ENCODE measurements at places on chromosomes 2 and 18.

DNA sequence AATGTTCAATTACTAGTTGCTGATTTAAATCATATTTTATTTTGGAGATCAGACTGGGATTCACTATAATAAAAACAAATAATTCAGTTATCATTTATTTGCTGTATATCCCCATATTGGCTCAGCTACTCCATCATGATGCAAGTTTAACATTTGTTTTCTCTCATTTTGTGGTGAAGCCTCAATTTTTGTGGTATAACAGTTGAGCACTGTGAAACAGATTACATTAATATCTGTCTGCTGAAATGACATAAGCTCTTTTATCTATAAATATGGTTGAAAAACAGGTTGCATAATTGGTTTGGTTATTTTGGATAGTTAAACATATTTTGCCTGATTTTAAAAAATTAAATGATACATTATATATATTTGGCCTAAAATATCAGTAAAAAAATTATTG, 67.7 kb downstream of the DPP4 start:
- no peak for DNase-seq

DNA sequence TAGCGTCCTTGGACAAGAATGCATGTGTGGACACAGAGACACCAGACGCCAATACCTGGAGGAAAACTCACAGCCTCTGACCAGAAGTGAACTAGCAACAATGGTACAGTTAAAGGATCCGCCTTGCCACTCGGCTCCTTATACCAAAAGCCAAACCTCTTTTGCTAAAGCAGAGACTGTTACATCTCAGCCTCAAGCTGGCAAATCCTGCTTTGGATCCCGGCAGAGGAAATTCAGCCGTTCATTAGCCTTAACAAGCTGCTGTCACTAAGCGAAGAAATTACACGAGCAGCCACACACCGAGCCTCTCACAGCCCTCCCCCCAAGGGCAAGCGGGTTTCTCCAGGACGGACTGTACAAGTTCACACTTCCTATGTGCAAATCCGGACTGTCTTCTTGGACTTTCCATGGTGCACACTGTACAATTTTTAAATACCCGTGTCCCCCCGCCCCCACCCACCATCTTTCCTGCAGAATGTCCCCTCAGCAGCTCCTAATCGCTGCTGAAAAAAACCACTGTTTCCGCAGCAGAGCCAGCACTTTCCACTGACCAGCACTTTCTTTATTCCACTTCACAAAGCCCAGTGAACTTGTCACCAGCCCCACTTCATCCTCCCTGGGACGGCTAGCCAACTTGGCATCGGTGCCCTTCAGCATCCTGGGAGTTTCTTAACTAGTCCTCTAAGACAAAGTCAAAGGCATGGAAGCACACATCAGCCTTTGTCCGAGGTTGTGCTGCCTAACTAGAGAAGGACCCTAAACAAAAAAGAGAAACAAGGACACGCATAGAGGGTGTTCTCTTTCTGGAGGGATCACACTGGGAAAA, 1.5 kb downstream of the KLF7 start:
- DNase-seq, result peak; percentile 9

- DNase-seq, result no peak
These were observed 395.2 kb downstream of the BCL11A start for GRCh38 chr2:60158262-60158661.

GRCh38 chr2:217870528-217871011, 132.2 kb downstream of the TNS1 start:
- no peak for DNase-seq

DNA sequence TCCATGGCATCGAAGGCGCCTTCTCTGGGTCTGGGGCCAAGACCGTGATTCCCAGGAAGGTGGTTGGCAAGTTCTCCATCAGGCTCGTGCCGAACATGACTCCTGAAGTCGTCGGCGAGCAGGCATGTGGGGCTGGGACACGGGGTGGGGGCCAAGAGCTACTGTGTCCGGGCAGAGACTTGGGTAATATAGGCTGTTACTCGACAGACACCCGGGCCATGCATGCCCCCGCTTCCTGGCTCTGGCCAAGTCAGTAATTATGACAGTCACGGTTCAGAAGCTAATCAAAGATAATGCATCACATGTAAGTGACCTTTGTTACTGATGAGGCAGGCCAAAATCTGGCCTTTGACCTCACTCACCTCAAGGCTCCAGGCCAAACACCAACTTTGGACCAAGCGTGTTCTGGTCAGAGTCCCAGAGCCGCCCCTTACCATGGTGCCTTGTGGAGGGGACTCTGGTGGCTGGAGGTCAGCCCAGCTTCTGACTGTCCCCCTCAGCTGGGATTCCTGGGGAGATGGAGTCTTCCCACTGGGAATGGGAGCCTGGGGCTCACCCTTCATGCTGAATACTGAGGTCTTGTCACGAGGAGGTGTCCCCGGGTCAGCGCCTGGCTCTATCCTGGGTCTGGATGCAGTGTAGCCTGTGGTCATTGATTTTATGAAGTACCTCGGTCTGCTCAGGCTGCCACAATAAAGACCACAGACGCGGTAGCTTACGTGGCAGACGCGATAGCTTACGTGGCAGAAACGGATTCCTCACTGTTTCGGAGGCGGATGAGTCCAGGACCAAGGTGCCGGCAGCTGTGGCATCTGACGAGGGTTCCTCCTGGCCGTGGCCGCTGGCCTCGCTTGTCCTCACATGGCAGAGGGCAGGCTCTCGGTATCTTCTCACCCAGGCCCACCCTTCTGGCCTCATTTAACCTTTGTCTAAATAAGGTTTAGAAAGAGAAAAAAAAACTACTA, 17.7 kb upstream of the CNDP1 start:
- no peak for DNase-seq

GRCh38 chr2:146262606-146263005, 1582.2 kb upstream of the ACVR2A start:
- no peak for DNase-seq

- no peak for DNase-seq
These were observed 20.0 kb upstream of the STAT4 start for GRCh38 chr2:191170773-191171172.

GRCh38 chr18:9296233-9297006, 38.2 kb upstream of the TWSG1 start:
- DNase-seq, result no peak

GRCh38 chr18:48629730-48630324, 91.0 kb downstream of the CTIF start:
- DNase-seq, result no peak

DNA sequence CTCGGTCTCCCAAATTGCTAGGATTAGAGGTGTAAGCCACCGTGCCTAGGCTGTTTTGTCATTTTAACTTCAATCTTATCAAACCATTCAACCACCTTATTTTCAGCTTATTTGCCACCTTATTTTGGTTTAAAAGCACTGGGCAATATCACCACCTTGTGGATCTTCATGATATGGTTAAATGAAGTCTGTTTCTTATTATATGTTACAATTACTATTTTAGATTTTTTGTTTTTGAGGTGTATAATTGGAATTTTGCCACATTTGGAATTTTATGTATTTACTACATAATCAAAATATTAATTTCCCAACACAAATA, 43.8 kb upstream of the SCN9A start:
- DNase-seq, result no peak

DNA sequence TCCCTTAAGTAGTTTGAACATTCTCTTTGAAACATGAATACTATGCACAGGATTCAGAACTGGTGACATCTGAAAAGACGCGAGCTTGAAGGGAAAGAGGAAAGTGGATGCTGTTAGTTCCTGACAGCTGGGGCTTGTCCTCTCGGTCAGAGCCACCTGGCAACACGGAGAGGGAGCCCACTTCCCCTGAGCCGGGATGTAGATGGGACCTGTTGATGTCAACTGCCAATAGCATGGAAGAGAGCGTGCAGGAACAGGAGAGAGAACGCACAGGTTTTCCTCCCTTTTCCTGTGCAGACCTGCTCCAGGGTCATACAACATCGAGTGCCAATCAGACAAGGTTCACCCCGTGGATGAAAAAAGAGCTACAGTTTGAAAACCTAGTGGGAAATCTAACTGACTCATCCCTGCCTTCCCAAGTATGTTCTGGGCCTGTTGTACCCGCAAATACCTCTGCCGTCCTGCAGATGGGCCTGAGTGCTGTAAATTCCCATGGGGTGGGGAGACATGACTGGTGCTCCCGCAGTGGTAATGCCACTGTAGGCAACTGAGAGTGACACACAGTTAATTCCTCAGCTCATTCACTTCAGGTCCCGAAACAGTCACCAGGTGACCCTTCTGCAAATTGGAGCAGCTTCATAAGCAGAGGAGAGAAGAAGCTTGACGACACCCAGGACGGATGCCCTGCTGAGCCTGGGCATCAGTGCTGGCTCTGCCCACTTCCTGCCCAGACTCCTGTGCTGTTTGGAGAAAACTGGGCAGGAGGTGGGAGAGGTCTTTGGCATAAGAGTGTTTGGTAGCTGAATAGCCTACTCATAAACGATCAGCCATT, 13.9 kb upstream of the MBP start:
- DNase-seq, result no peak

- DNase-seq, result no peak
These were observed 34.0 kb downstream of the ACTR2 start for GRCh38 chr2:65261676-65262075.

- peak; percentile 86 for DNase-seq
These were observed 88.2 kb downstream of the PLB1 start for GRCh38 chr2:28583899-28584553.

DNA sequence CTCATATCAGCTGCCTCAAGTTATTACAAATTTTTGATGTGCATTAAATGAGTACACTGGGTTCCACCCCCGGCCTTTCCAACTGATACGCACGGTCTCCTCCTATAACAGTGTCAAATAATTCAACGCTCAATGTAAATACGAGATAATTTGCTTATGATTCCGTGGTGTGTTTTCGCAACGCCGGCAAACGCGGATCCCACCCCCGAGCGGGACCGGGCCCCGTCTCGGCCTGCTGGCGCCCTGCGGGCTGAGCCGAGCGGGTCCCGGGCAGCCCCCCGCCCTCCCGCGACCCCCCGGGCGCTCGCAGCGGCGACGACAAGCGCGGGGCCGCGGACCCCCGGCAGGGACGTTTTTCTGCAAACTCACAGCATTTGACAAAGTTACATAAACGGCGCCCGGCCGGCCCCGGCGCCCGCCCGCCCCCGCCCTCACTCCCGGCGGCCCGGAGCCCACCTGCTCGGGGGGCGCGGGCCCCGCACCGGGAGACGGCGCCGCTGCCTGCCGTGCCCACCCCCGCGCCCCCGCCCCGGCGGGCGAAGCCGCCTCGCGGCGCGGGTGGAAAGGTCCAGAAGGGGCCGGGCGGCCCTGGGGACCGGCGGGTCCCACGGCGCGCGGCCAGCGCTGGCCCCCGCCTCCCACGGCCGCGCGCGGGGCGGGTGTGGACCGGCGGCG, 762 bp downstream of the HDAC4 start:
- DNase-seq, result peak; percentile 19

GRCh38 chr2:28516950-28517349, 21.1 kb downstream of the PLB1 start:
- DNase-seq, result no peak

DNA sequence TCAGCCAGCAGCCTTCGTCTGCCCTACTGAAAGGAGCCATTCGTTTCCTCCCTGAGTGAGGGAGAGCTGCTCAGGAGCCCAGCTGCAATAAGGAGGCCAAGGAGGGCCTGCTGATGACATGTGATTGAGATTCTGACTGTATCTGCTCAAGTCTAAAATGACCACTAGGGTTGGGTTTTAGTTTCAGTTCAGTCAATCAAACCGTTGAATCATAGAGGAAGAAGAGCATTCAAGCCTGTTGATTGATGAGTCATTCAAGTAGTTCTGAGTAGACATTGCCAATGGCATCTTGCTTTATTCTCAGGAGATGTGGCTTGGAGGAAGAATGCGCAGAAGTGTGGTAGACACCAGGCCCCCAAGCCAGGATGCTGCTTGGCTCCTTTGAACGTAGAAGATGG, 19.9 kb upstream of the BCL2L11 start:
- DNase-seq, result no peak

DNA sequence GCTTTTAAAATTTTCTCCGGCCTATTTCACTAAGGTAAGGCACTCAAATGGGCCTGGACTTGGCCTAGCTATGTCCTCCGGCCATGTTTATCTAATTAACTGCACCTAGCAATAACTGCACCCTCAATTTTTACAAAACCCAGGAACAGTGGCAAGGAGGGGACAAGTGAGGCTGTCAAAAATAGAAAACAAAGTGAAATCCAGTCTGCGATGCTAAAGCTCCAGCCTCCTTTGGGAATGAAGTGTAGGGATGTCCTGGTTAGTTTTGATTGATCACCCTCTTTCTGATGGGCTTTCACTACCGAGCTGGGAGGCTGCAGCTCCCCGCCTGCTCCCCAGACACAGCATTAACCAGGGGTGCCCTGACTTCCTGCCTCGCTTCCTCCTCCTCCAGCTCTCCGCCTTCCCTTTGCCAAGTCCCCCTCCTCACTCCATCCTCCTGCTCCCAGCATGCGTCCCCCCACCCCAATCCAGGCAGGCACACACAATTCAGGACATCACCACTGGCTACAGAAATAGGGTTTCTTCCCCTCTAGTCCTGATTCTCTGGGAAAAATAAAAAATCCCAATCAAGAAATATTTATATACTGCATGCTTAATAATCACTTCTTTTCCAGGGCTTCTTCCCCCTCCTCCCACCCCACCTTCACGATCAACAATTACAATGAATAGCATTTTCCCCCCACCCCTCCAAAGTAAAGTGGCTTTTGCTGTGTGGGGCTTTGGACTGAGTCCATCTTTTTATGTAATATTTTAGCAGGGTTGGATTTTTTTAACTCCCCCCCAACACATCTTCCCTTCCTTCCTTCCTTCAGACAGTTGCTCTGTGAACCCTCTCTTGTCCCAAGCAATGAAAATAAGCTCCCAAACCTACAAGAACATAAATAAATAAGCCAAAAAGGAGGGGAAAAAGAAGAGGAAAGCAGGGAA, 3.3 kb upstream of the POU3F3 start:
- DNase-seq, result no peak

GRCh38 chr2:226913641-226914040, 77.8 kb downstream of the RHBDD1 start:
- DNase-seq, result no peak

DNA sequence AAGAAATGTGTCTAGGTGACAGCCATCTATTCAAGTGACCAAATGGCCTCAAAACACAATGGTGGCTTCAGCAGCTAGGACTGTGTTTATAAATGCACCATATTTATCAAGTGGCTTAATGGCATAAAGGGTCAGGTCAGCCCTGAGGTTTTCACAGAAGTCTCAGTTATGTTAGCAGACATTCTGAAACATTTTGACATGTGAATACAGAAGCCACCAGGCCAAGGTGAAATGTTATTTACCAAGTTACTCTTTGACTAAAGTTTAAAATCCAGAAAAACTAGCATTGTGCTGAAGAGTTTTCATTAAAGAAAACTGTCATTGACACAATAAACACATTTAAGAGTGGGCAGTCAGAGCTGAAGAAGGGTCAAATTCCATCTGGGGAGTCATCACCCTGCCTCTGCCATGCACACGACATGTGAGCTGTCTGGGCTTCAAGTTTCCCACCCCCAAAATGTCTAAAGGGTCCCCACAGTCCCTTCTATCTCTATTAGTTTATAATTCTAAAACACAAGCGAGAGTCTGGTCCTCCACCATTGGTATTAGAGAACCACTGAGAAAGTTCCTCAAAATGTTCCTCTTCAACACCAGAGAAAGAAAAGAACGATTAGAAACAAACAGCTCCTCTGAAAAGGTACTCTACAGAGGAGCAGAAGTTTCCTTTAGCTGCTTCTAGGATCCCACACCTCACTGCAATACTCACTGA, 77.5 kb upstream of the FZD5 start:
- DNase-seq, result no peak

- no peak for DNase-seq
These were observed 4.9 kb upstream of the AGFG1 start for GRCh38 chr2:227466887-227467600.

Data from stimulated activated CD4-positive, alpha-beta T cell treated with anti-CD3 and anti-CD28 coated beads, Interleukin-4, amount 100 ng/mL, for 4 hours (primary cell).